ENCODE measurements at places on chromosomes 7 and 10. TPM values are rescaled to one million over a fixed set of nuclear protein-coding genes. Genes with fewer than 3 reads are reported as not detected.

The HTR7 gene
- polyA plus RNA-seq = 0.56 TPM

The RAMP3 gene
- polyA plus RNA-seq = 21.8 TPM

The TECPR1 gene
- 11.2 TPM for polyA plus RNA-seq

The PGAM2 gene
- 5.8 TPM for polyA plus RNA-seq

The CFAP46 gene
- polyA plus RNA-seq = 5.8 TPM

The WIPF3 gene
- polyA plus RNA-seq = 4.0 TPM

The FAM221A gene
- polyA plus RNA-seq = 10.9 TPM

The MMS19 gene
- 30.9 TPM for polyA plus RNA-seq

DNA sequence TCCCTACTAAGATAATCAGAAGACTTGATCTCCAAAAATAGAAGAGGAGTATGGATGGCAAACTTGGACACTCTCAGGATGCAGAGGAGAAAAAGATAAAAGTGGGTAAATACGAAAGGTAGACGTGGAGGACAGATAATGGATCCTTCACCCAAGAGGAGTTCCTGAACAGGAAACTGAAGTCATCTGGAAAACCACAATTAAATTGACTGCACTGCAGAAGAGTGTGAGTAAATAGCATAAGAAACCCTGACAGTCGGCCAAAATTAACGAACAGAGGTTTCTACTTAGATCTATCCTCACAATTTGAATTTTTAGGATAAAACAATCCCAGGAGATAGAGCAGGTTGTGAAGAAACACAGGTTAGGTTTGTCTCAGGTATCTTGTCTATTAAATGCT is 70.5 kb downstream of the SDK1 start:
- no peaks in the 10 kb centered on the region for H3K4me1 ChIP-seq
- H3K27ac ChIP-seq = no peak overlapping the region
- no peak overlapping the region for H3K4me3 ChIP-seq
- no peaks in the 10 kb centered on the region for H3K36me3 ChIP-seq
- DNase-seq = no peak
- H3K27me3 ChIP-seq = no peaks in the 10 kb centered on the region

DNA sequence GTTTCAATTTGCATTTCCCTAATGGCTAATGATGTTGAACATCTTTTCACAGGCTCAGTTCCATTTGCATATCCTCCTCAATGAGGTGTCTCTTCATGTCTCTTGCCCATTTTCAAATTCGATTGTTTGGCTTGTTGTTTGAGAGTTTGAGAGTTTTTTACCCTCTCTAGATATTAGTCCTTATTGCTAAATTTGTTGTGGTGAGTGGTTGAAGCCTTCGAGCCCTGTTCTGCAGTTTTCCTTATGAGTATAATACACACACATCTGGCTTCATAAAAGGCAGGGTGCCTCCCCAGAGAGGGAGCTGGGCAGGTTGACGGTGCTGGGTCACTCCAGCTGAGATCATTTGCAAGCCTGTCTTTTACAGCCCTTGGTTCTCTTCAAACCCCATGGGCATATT is 65.1 kb downstream of the RGS10 start:
- no peaks in the 10 kb centered on the region for H3K36me3 ChIP-seq
- DNase-seq = no peak
- H3K27ac ChIP-seq = no peak overlapping the region
- no peaks in the 10 kb centered on the region for H3K27me3 ChIP-seq

- DNase-seq = peak; percentile 37
- no peaks in the 10 kb centered on the region for H3K36me3 ChIP-seq
- no peaks in the 10 kb centered on the region for H3K27me3 ChIP-seq
- no peaks in the 10 kb centered on the region for H3K4me1 ChIP-seq
- no peak overlapping the region for H3K27ac ChIP-seq
Measured at GRCh38 chr10:28503114-28503513, 29.8 kb upstream of the WAC start.

DNA sequence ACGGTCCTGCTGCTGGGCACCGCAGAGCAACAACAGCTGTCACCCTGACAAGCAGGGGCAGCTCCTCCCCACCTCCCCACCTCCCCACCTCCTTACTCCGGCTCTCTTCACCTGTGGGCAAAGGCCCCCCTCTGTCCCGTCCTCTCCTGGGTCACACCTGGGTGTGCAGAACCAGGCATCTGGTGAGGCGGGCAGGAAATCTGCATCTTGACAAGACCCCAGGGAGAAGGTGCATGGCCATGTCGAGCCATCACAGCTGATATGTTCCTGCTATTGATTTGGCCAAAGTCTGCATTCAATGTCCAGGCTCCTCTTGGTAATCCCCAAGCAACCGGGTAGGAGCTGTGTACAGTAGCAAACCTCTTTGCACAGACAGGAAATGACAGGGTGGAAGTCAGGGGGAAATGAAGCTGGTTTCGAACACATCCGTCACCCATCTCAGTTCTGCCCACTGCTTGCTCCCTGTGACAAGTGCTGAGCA is 554.2 kb downstream of the DNAJB6 start:
- H3K4me3 ChIP-seq = no peak overlapping the region
- H3K36me3 ChIP-seq = no peaks in the 10 kb centered on the region
- H3K4me1 ChIP-seq = no peaks in the 10 kb centered on the region
- no peak overlapping the region for H3K27ac ChIP-seq
- no peaks in the 10 kb centered on the region for H3K27me3 ChIP-seq
- no peak for DNase-seq

DNA sequence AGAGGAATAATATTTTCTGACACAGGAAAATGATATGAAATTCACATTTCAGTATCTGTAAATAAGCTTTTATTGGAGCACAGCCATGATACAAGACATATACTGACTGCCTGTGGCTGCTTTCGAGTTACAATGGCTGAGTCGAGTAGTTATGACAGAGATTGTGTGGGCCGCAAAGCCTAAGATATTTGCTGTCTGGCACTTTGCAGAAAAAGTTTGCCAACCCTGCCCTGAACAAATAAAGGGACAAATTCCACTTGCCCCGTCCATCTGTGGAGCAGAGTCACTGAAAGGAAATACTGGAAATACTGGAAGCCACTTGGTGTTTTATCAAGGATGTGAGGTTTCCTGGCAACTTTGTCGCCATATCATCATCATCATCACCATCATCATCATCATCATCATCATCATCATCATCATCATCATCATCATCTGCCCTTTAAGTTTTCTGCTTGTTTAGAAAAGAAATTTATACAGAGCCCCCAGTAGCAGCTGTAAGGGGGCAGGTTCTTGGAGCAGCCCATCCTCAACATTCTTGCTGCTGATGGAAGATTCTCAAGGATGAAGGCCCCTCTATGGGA is 85.8 kb downstream of the TCF7L2 start:
- H3K4me3 ChIP-seq = no peak overlapping the region
- peaks cover 50% of the 10 kb centered on the region for H3K4me1 ChIP-seq
- H3K27me3 ChIP-seq = no peaks in the 10 kb centered on the region
- no peaks in the 10 kb centered on the region for H3K36me3 ChIP-seq

DNA sequence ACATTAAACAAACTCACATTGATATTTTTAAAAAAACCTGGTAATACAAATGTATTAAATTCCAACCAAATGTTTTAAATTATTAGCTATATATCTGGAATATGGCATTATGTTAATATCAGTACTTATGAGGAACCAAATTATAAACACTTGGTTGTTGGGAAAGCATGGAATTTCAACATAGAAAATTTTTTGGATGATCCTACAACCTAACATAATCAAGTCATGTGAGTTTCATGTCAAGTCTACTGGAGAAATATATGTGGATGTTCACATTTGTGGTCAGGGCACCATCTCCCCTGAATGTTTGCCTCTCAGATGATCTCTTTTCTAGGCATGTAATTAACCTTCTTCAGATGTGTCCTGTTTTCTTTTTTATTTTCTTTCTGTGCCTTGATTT is 5.2 kb upstream of the POT1 start:
- DNase-seq = no peak
- H3K27me3 ChIP-seq = no peaks in the 10 kb centered on the region
- H3K27ac ChIP-seq = no peak overlapping the region
- no peaks in the 10 kb centered on the region for H3K36me3 ChIP-seq
- H3K4me1 ChIP-seq = no peaks in the 10 kb centered on the region
- H3K4me3 ChIP-seq = no peak overlapping the region

DNA sequence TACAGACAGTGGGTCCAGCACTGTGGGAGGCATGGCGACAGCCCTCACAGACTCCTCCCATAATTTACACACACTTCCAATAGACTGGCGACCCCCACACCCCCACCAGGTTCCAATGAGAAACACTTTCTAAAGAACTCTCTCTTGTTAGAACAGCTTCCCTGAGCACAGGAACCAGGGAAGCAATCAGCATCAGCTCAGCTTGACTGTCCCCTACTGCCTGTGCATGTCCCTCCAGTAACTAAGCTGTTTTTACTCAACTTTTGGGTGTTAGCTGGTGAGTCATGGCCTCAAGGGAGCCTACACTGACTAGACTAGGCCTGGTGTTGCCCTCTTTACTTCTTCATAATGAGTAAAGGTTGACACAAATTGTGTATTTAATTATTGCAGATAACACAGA is 32.6 kb upstream of the HERPUD2 start:
- H3K27ac ChIP-seq = no peak overlapping the region
- H3K4me3 ChIP-seq = no peak overlapping the region
- DNase-seq = no peak
- H3K4me1 ChIP-seq = peaks cover 24% of the 10 kb centered on the region
- H3K36me3 ChIP-seq = no peaks in the 10 kb centered on the region
- H3K27me3 ChIP-seq = no peaks in the 10 kb centered on the region

- H3K27ac ChIP-seq = peak overlapping the region; percentile 71
- H3K4me1 ChIP-seq = peaks cover 99% of the 10 kb centered on the region
- DNase-seq = peak; percentile 77
- peaks cover 33% of the 10 kb centered on the region for H3K36me3 ChIP-seq
- no peaks in the 10 kb centered on the region for H3K27me3 ChIP-seq
Measured at GRCh38 chr10:79137826-79138225, 69.1 kb downstream of the ZMIZ1 start.

GRCh38 chr7:130393101-130393561 is 12.8 kb downstream of the CPA1 start:
- H3K36me3 ChIP-seq = no peaks in the 10 kb centered on the region
- H3K27me3 ChIP-seq = no peaks in the 10 kb centered on the region
- H3K4me1 ChIP-seq = no peaks in the 10 kb centered on the region
- no peak overlapping the region for H3K4me3 ChIP-seq
- H3K27ac ChIP-seq = no peak overlapping the region
- DNase-seq = no peak

- no peaks in the 10 kb centered on the region for H3K27me3 ChIP-seq
- H3K4me1 ChIP-seq = no peaks in the 10 kb centered on the region
- no peak overlapping the region for H3K4me3 ChIP-seq
- no peak for DNase-seq
- H3K36me3 ChIP-seq = no peaks in the 10 kb centered on the region
- H3K27ac ChIP-seq = no peak overlapping the region
Measured at GRCh38 chr10:8278099-8278498, 223.6 kb downstream of the GATA3 start.

GRCh38 chr7:30321882-30322192 is 37.4 kb downstream of the ZNRF2 start:
- peaks cover 3% of the 10 kb centered on the region for H3K36me3 ChIP-seq
- peak overlapping the region; percentile 6 for H3K4me3 ChIP-seq
- peaks cover 23% of the 10 kb centered on the region for H3K4me1 ChIP-seq
- H3K27ac ChIP-seq = peak overlapping the region; percentile 74

GRCh38 chr10:119726676-119727261 is 919 bp downstream of the INPP5F start:
- no peak for DNase-seq
- peak overlapping the region; percentile 95 for H3K4me3 ChIP-seq
- peak overlapping the region; percentile 91 for H3K27ac ChIP-seq
- no peaks in the 10 kb centered on the region for H3K36me3 ChIP-seq

DNA sequence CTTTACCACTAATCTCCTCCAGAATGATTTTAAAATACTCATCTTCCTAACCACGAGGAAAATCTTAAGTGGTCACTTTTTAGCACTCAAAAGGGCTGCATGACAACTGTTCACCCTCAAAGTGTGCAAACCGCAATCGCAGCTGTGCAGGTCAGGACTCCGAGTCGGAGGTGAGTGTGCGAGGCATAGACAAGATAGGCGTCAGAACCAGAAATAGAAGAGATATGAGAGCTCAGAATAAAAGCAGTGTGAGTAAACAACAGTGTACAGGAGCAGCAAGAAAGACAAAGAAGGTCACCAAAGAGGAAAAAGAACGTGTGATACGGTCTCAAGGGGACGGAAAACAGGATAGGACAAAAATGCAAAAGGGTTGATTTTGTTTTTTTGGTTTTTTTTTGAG is 17.5 kb upstream of the ENO4 start:
- DNase-seq = no peak
- H3K4me3 ChIP-seq = no peak overlapping the region
- no peaks in the 10 kb centered on the region for H3K4me1 ChIP-seq
- H3K27me3 ChIP-seq = no peaks in the 10 kb centered on the region
- H3K36me3 ChIP-seq = no peaks in the 10 kb centered on the region
- no peak overlapping the region for H3K27ac ChIP-seq

GRCh38 chr7:130959743-130960207 is 225.8 kb upstream of the KLF14 start:
- peaks cover 61% of the 10 kb centered on the region for H3K4me1 ChIP-seq
- no peak overlapping the region for H3K4me3 ChIP-seq
- H3K27ac ChIP-seq = no peak overlapping the region
- no peak for DNase-seq
- H3K36me3 ChIP-seq = peaks cover 34% of the 10 kb centered on the region
- no peaks in the 10 kb centered on the region for H3K27me3 ChIP-seq

DNA sequence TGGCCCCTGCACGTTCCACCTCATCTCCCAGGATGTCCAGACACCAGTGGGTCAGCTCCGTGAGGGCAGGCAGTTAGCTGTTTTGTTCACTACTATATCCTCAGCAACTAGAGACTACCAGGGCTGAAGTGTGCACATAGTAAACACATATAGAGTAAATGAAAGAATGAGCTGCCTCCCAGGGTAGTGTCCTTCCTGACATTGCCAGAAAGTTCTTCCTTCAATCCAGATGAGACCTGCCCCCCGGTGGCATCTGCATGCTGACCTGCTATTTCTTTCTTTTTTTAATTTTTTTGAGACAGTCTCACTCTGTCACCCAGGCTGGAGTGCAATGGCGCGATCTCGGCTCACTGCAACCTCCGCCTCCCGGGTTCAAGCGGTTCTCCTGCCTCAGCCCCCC is 14.0 kb upstream of the ARPC1A start:
- H3K4me1 ChIP-seq = peaks cover 7% of the 10 kb centered on the region
- DNase-seq = no peak
- H3K27ac ChIP-seq = no peak overlapping the region
- no peak overlapping the region for H3K4me3 ChIP-seq
- no peaks in the 10 kb centered on the region for H3K36me3 ChIP-seq
- H3K27me3 ChIP-seq = no peaks in the 10 kb centered on the region

All from stomach (tissue), 19 donors.